BJ (cell line): ENCODE measurements at places on chromosomes 5 and 9.

- no peak for DNase-seq
Observed at GRCh38 chr9:9498128-9498527, 1114.7 kb downstream of the PTPRD start.

GRCh38 chr9:33229359-33230114 is 10.4 kb upstream of the SPINK4 start:
- no peak for DNase-seq

DNA sequence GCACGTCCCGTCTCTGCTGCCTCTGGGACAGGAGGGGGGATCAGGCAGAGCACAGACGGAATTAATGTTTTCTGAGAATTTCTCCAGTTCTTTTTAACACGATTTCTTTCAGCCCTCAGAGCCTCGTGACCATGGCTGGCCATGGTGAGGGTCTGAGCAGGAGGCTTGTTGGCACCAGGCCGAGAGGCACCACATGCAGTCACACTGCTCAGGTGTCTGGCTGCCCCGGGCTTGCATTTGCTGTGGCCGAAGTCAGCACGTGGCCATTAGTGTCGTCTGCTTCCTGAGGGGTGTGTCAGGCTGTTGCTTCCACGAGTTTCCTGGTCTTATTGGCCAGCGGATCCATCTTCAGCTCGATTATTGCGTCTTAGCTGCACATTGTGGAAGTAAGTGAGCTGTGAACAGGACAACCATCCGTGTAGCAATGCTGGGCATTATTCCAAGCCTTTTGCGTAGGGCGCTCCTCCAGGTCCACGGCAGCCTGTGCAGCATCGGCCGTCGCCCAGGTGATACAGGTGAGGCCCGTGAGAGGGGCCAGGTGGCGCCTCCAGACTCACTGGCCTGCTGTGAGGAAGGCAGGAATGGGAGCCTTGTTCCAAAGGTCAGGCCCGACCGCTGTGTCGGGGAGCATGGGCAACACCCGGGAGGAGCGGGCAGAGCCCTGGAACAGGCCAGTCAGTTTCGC is 114.2 kb upstream of the CACNA1B start:
- DNase-seq = no peak

DNA sequence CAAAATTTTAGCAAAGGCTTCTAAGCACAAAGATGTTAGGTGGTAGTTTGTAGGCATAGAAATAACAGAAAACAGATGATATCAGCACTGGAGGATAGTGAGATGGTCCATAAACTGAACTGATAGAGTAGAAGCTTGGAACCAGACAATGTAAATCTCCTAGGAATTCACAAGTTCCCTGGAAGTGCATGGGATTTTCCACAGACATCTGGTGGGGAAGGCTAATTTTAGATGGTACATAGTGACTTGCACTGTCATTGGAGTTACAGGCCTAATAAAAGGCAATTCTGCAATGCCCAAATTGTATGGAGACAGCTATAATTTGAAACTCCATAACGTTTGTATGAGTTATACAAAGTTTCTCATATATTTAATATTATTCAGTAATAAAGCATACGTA is 653.0 kb upstream of the MEF2C start:
- DNase-seq = no peak

GRCh38 chr9:103702572-103702971 is 391.5 kb upstream of the SMC2 start:
- no peak for DNase-seq

DNA sequence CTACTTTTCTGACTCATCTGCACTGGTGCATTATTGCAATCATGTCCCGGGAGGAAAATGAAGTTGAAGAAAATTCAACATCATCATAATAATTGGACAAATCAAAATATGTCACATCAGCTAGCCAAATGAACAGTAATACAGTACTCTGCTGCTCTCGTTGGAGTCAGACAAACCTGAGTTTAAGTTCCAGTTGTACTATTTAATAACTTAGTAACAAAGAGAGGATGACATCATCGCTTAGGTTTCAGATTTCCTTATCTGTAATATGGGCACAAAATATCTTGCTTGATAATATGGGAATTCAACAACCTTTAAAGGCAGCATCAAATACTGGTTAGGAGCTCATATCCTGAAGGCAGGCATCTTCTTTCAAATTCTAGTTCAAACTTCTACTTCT is 1248.9 kb upstream of the ACO1 start:
- no peak for DNase-seq

- DNase-seq = no peak
Observed at GRCh38 chr9:94823710-94824109, 97.2 kb downstream of the AOPEP start.

DNA sequence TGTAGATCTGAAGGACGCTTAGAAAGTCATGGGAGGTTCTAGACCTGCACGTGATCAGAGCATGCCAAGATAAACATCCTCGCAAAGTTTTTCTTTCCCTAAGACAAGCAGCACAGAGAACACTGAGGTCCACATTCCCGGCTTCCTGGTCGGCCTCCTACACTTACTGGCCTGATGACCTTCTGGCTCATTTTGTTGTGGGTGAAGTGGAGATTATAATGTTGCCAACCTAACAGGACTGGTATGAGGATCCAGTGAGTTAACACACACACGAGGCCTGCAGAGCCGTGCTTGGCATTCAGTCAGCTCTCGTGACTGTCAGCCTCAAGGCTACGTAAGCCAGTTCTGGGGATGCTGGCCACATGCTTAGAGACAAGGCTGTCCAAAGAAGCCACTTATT is 186.0 kb downstream of the TENT4A start:
- DNase-seq = no peak

DNA sequence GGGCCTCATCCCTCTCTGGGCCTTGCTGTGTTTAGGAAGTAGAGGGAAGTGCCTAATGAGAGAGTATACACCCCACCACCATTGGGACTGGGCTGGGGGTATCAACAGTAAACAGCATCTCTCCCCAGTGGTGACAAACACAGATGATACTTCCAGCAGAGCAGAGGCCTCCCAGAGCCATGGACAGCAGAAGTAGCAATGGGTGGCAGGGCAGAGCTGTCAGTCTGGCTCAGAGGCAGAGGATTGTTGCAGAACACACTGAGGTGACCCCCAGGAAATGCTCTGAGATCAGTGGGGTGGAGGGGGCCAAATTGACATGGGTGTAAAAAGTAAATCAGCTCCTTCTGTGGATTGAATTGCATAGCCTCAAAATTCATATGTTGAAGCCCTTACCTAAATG is 12.1 kb upstream of the P4HA2 start:
- DNase-seq = no peak

DNA sequence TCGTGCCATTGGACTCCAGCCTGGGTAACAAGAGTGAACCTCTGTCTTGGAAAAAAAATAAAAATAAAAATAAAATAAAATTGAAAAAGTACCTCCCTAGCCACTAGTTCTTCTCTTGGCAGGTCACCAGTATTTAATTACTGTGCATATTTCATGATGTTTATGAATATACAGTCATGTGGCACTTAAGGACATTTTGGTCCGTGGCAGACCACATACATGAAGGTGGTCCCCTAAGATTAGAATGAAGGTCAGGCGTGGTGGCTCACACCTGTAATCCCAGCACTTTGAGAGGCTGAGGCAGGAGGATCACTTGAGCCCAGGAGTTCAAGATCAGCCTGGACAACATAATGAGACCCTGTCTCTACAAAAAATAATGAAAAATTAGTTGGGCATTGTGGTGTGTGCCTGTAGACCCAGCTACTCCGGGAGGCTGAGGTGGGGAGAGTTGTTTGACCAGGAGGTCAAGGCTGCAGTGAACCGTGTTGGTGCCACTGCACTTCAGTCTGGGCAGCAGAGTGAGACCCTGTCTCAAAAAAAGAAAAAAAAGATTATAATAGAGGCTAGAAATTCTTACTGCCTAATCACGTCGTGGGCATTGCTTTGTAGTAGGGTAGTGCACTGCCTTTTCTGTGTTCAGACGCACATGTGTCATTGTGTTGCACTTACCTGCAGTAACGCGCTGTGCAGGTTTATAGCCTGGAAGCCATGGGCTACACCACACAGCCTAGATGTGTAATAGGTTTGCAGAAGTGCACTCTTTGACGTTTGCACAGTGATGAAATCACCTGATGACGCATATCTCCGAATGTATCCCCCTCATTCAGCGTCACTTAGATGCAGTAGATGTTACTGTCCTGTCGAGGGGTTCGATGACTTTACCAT is 12.8 kb downstream of the EHMT1 start:
- no peak for DNase-seq

GRCh38 chr9:9498846-9499245 is 1114.0 kb downstream of the PTPRD start:
- no peak for DNase-seq

GRCh38 chr5:77946381-77947040 is 170.4 kb upstream of the TBCA start:
- no peak for DNase-seq

DNA sequence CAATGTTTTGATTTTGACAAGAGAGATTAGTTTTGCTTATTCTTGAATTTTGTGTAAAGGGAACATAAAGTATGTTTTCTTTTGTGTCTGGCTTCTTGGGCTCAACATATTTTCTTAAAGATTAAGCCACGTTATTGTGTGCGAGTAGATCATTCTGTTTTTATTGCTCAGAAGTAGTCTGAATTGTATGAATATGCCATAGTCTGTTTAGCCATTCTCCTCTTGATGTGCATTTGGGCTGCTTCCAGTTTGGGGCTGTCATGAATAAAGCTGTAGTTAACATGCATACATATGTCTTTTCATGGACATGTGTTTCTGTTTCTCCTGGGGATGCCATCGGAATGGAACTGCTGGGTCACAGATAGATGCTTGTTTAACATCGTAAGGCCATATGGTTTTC is 198.9 kb downstream of the FANCC start:
- no peak for DNase-seq

DNA sequence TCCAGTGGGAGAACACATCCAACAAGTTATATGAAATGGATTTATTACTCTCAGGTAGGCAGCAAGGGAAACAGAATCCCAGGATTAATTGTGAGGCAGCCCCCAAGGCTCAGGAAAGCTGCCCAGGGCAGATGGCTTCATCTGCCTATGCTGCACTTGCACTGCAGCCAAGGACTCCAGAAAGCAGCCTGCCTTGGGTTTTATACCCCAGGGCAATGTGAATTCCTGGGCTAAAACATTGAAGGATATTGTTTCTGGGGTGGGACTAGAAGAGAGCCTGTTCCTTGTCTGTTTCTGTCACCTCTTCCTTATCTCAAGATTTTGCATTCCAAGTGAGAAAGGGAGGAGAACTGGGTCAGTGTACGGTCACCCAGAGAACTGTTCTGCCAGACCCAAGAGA is 8.8 kb upstream of the CCL27 start:
- no peak for DNase-seq

DNA sequence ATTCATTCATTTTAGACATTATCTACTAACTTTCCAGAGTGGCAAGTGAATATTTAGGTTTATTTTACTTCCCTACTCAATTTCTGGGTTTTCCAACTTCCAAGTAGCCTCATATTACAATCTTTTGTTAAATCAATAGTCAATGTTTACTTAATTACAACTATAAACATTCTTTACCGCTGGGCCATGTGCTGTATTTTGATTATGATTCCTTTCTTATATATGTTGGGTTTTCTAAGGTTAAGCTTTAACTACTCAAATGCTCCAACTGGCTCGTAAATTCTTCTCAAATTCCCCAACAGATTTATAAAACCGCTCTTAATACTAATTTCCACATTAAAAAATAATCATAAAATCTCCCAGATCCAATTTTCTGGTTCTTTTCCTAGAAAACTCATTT is 110.1 kb upstream of the ABCA1 start:
- DNase-seq = no peak

- DNase-seq = no peak
Observed at GRCh38 chr9:104088416-104088815, 5.7 kb upstream of the SMC2 start.

- DNase-seq = no peak
Observed at GRCh38 chr9:131310833-131311554, 21.5 kb downstream of the PLPP7 start.

DNA sequence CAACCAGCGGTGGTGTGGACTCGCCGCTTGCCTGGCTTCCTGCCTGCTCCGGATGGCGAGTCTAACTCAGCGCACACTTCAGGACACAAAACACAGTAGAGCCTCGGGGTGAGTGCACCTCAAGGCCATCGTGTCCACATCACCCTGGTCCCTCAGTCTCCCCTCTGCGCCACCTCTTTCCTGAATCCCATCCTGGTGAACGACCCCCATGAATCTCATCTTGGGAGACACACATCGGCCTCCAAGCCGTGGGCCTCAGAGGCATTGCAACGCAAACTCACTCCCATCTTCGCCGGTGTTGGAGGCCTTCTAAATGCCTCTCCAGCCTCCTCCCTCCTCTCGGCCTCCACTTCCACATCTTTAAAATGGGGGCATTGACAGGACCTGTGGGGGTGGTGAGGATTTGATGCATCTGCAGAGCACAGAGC is 124.3 kb downstream of the COL23A1 start:
- DNase-seq = no peak

GRCh38 chr5:132389585-132390286 is 20.2 kb downstream of the SLC22A5 start:
- DNase-seq = peak; percentile 99

- DNase-seq = no peak
Observed at GRCh38 chr9:91102269-91102668, 259.4 kb downstream of the AUH start.

DNA sequence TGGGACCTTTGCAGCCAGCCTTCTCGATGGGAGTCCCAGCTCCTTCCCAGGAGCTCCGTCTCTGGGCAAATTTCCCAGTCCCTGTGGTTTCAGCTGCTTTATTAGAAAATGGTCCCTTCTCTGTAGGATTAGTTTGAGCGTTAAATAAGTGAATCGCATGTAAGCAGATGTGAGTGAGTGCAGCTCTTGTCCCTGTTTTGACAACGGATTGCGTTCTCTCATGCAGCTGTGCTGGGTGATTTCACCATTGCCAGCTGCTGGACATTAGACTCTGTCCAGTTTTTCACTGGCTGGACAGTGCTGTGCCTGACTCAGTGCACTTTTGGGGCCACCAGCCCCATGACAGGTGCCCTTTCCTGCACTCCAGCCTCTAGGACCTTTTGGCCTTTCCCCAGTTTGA is 11.6 kb upstream of the CEL start:
- no peak for DNase-seq

- no peak for DNase-seq
Observed at GRCh38 chr5:73312146-73312871, 136.3 kb downstream of the FOXD1 start.

DNA sequence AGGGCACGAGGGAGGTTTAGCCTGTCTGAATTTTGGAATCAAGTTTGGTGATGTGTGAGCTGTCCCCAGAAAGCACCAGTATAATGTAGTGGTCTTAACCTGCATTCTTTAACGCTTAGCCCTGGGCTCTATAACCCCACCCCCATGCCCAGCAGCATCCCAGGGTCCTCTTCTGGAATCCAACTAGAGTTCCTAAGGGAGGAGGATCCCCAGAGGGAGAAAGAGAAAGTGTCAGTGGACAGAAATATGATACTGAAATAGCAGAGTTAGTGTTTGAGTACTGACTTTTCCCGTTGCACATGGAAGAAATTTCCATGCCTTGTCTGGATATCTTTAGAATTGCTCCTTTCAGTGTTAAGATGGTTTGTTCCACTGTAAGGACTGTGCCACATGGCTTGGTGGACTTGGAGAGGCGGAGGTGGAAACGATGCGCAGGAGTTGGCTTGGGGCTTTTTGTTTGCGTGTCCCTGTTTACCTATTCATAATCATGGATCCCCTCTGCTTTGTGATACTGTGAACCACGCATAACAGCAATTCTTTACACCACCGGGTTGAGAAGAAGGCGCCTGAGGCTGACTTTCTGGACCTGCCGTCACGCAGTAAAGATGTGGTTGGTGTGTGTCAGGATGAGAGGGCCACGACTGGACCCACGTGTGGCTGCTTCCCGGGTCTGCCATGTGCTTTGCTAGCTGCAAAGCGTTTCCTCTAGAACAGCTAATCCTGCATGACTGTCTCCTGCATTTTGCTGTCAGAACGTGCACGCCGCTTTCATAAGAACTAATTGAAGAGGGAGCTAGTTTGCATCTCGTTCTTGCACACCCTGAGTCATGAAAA is 142.3 kb downstream of the SMARCA2 start:
- no peak for DNase-seq

- no peak for DNase-seq
Observed at GRCh38 chr5:174459071-174459702, 265.2 kb upstream of the MSX2 start.
